NCI-H2081 (cell line): ENCODE measurements at places on chromosomes 2 and 18.

- DNase-seq: no peak
These were observed 11.6 kb downstream of the GLI2 start for GRCh38 chr2:120747281-120747680.

GRCh38 chr2:237535385-237536082 is 30.8 kb upstream of the PRLH start:
- no peak for DNase-seq

GRCh38 chr18:36513556-36513955 is 216.0 kb downstream of the FHOD3 start:
- no peak for DNase-seq

DNA sequence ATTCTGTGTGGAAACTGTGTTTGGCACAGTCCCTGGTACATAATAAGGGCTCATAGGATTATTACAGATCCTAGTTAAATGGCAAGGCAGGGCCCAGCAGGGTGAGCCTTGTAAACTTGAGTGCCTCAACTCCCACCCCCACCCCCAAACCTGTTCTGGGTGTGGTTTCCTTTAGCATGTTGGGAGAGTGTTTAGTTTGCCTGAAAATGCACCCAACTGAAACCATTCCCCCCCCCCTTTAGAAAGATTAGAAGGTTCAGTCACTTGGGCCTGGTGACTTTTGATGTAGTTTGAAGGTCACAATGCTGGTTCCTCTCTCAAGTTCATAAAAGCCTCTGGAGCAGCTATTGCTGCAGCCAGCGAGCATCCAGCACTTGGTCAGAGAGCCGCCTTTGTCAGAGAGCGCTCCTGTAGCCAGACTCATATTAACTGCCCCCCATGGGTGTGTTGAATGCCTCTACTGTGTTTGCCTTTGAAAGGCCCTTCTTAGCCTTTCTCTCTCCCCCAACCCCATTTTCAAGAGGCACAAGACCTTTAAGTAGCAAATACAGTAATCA is 113.7 kb downstream of the SPTBN1 start:
- DNase-seq: no peak

DNA sequence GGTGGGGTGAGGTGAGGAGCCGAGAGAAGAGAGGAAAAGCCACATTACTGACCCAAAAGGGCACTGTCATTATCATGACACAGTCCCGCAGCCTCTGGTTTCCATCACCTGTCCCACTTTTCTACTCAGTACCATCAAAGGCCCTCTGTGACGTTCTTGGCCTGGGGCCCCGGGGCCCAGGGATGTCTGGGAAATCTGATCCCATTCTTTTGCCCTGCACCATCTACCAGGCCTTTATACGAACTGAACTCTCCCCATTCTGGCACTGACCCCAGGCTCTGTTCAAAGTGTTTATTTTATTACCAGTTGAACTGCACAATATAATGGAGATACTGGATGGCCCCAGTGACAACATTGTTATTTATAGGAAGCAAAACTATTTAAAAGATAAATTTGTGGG is 89.1 kb downstream of the COL6A3 start:
- no peak for DNase-seq

DNA sequence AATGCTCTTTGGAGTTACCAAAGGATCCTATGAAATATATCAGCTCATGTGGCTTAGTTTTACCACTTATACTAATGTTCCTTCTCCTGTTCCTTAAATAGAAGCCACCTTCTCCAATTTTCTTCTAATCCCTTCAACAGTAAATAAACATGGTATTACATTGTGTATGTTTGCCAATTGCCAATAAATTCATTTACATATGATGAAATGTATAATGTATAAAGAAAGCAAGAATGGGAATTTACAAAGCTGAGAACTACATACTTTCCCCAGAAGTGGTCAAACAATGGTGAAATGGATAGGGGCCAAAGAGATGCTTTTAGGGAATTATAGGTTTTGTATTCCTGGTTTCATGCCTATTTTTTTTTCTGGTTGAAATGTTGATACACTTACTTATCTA is 894.2 kb upstream of the CRIM1 start:
- DNase-seq: no peak

DNA sequence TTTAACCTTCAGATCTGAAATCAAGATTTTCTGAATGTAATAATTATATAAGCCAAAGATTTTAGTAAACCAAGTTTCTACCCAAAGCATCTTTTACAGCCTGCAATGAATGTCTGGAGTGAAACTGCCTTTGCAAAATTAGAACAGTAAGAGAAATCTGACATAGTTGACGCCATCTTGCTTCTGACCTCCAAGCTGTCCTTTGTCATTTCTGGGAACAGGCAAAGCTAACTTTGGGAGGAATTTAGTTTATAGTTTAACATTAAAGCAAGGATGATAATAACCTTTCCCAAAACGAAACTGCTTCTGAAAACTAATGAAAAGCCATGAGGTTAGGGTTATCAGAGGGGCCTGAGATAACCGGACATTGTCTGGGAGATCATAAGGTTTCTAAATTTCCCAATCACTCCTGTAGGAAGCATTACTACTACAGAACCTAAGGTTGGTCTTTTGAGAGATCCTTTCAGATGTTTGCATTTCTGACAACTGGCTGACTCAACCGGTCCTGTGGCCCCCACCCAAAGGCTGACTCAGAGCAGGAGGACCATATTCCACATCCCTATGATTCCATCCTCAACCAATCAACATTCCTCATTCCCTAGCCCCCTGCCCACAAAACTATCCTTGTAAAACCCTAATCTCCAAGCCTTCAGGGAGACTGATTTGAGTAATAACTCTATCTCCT is 124.5 kb downstream of the TMEM131 start:
- DNase-seq: no peak

DNA sequence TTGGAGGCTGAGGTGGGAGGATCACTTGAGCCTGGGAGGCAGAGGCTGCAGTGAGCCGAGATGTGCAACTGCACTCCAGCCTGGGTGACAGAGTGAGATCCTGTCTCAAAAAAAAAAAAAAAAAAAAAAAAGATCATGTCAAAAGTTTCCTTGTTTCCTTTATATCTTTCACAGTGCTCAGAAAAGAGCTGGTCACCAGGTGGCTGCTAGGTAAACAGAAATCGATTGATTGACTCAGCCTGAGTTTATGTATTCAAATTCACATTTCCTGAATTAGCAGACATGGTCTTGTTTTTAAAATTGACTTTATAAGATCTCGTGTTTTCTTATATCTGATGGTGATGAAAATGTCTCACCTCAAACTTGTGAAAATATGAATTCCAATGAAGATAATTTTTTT is 261.8 kb upstream of the FANCL start:
- DNase-seq: peak; percentile 10

DNA sequence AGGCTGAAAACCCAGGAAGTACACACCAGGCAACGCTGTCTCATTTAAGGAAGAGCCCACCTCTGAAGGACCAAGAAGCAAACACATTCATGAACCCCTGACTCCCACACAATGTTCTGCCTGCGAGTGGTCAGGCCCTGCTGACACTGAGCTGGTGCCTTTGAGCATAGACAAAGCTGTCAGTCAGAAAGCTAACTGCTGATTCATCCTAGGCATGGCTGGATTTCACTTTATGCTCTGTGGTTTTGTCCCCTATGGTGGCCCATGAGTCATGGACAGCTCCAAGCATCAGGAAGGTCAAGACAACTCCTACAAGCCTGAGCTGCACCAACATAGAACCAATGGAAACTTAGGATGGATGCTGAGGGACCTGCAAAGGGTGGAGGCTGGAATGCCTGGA is 78.9 kb downstream of the UXS1 start:
- no peak for DNase-seq

DNA sequence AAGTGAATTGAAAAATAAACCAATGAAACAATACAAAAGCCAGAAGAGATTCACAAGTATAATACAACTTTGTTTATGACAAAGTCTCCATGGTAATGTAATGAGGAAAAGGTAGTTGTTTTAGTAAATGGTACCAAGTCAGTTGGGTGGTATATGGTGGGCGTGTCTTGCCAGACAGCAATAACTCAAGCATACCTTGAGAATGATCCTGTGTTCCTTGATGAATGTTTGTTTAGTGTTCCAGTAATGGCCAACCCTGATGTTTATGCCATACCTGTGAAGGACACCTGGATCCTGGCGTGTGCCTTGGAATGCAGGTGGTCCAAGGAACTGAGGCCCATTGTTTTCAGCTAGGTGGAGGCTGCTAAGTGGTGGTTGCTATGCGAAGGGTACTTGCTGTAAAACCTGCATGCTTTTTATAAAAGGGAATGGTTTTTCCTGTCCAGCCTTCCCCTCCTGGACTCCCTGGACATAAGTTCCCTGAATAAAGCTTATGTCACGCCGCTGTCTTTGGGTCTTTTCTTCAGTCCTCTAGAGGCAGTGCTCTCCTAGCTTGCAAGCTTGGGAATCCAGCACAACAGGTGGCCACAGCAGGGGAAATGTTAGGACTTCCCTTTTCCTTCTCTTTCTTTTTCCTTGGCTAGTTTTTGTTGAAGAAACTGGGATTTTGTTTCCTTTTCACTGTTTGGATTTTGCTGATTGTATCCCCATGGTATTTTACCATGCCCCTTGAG is 54.7 kb downstream of the MTA3 start:
- DNase-seq: no peak

- no peak for DNase-seq
These were observed 217.3 kb downstream of the VAPA start for GRCh38 chr18:10131081-10131459.

DNA sequence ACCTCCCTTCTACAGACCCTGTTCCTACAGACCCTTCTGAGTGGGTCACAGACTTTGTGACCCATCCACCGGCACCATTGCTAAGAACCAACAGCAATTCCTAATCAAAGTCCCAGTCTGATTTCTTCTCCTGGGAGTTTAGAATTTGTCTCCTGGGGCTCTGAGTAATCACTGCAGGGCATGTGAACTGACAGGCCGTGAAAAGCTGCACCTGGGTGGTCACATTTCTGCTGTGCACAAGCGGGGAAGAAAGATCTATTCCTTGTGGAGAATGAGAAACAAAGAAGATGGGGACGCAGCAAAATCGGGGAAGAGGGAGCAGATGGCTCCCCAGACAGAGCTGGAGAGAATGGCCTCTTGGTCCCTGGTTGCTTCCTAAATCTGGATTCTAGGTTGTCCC is 151.0 kb downstream of the ARL4C start:
- no peak for DNase-seq

GRCh38 chr2:21250673-21251072 is 126.9 kb downstream of the TDRD15 start:
- DNase-seq: no peak
